ENCODE measurements at places on chromosomes 13 and 19.

DNA sequence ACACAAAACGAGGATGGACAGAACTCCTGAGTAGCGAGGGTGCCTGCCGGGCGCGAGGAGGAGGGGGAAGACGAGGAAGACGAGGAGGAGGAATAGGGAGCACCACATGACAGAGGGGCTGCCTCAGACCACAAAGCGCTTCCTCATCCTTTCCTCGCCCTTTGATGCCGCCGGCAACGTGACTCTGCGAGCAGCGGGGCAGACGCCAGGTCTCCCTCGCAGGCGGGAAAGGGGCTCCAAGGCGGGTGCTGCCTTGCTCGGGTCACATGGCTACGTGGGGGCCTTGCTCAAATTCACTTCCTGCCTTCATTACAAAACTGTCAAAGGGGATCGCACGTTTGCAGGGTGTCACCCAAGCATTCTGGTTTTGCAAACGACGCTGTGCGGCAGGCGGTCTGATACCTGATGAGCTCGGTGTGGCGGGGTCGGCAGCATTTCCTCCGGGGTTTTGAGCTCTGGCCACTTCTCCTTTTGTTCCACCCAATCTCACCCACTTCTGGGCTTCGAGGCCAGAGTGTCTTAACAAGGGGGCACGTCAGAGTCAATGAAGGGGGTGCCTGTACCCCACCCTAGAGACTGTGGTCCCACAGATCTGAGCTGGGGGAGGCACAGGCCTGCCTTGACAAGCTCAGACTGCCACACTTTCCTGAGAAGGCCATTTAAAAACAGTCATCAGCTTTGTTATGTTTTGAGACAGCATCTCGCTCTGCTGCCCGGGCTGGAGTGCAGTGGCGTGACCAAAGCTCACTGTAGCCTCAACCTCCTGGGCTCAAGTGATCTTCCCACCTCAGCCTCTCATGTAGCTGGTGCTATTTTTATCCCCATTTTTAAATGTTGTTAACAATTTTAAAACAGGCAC lies 14.9 kb downstream of the MAP2K2 start:
- DNase-seq, result no peak

DNA sequence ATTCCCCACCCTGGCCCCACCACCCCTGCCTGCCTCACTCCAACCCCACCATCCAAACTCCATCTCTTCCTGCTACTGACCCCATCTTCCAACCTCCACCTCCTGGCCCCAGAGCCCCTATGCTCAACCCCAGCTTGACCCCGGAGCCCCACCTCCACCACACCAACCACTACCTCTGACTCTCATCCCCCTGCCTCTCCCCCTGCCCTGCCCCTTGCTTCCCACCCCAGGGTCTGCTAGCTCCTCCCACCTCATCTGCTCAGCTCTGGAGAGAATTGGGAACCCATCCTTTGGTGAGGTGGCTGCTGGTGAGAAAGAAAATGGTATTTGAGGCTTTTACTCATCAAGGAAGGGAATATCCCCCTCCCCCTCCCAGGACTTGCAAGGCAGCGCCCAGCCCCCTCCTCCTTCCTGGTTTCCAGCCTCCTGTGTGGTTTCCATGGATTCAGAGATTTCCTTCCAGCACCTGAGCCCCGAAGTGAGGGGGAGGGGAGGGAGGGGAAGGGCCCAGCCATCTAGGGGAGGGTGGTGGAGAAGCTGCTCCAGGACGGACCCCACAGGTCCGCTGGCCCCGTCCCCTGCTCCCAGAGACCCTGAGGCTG lies 11.4 kb upstream of the PEPD start:
- DNase-seq, result no peak

DNA sequence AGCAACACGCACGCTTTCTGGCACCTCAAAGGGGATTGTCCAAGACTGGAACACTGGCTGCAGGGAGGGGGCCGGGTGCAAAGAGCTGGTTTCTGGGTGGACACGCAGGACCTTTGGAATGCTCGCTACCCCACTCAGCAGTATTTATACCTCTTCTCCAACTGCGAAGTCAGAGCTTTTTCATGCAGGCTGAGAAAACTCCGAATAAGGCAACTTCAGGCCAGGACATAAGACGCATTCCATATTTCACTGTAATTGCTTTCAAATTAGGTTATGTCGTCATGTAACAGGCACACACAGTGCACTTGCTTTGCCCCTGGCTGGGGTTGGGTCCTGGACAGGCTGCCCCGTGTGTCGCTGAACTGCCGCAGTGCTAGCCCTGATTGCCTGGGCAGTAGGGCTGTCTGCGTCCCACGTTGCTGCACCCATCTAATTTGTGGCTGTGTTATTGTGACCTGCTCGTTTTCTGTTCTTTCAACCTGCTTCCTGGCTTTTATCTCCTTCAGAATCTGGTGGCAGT lies 44.5 kb downstream of the ACTN4 start:
- DNase-seq, result peak; percentile 98

DNA sequence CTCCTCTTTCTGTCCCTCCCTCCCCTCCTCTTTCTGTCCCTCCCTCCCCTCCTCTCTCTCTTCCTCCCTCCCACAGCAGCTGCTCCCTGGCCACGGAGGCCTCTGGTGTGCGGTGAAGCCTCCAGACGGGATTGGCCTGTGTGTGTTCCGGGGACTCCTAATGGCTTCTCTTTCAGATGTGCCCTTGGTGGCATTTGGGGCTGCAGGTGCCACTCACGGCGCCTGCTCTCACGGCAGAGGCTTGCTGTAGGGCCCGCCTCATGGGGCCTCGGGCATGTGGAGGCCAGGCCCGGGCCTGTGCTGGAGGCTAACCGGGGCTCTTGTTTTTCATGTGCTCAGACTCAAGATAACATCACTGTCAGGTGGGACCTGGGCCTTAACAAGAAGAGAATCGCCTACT lies 20.9 kb downstream of the UPF1 start:
- DNase-seq, result no peak

DNA sequence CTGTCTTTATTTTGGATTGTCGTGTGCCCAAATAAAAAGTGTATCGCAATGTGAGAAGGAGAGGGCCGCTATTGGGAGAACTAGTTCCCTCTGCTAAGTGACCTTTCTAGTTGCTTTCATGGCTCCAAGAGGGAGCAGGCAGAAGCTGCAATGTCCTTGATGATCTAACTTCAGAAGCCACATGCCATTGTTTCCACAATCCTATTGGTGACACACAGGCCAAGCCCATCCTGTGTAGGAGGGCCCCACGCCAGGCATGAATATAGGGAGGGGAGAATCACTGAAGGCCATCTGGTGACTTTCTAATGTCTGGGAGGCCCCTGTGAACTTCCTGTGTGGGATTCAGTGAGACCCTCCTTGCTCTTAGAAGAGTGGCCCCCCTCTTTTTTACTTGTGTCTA lies 47.8 kb upstream of the KPNA3 start:
- no peak for DNase-seq

- no peak for DNase-seq
These were observed 165.5 kb upstream of the KLF12 start for GRCh38 chr13:74299721-74300120.

DNA sequence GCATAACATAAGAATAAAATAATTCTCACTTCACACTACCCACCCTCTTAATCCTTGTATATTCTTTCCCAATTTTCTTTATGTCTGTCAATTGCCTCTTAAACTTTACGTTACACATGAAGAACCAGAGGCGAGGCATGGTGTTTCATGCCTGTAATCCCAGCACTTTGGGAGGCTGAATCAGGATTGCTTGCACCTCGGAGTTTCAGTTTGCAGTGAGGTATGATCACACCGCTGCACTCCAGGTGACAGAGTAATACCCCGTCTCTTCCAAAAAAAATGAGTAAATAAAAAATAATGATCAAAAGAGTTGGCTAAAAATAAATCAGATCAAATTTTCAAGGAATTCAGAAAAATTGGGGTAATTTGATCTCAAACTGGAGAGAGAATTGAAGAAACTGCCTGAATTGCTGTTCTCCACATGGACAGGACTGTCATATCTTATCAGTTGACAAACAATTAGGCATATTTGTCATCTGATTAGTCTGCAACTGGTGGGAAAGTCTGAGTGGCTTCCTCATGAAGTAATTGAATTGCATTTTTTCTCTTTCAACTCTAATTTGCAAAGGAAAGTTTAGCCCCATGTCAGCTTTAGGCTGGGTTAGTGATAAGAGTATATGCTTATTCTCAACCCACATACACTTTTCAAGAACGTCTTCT lies 302.9 kb downstream of the ITGBL1 start:
- peak; percentile 18 for DNase-seq

- no peak for DNase-seq
These were observed 29.8 kb downstream of the DPF1 start for GRCh38 chr19:38194061-38194701.

- peak; percentile 93 for DNase-seq
These were observed at the start of gene MIDN for GRCh38 chr19:1248139-1248785. Gene MIDN (plus strand): TSS chr19:1248583. CDS start chr19:1250297, 1,714 bp downstream.

- DNase-seq, result peak; percentile 89
These were observed 806.1 kb upstream of the ARGLU1 start for GRCh38 chr13:107374038-107374437.

- peak; percentile 99 for DNase-seq
These were observed 139.9 kb upstream of the PCDH9 start for GRCh38 chr13:67369895-67370660.

All from iris pigment epithelial cell (primary cell).